ENCODE measurements at places on chromosomes 2 and 18.

GRCh38 chr2:240893363-240893844 lies 2.6 kb downstream of the MAB21L4 start:
- no peak for DNase-seq

GRCh38 chr2:134453973-134454372 lies 200.1 kb downstream of the MGAT5 start:
- no peak for DNase-seq

DNA sequence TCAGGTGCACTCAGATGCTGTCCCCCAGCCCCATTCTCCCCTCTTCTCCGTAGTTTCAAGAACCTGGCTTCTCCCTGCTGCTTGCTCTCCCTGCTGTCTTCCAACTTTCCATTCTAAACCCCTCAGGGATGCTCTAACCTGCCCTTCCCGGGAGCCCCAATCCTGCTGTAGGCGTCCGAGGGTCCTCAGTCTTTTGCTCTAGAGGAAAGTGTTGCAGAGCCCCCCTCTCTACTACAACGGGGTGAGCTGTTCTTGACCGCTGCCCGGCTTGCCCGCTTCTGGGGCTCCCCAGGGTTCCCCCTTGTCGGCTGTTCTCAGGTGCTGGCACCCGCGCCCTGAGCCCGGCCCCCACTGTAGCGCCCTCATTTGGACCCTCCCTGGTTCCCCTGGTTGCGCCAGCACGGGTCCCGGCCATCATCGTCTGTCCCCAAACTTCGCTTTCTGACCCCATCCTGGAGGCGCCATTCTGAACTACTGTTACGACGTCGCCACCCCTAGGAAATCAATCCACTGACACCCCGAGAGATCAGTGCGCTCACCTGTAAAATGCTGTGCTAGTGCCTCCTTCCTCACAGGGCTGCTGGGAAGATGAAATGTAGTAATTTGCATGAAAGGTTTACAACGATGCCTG lies 31.9 kb upstream of the REG3G start:
- no peak for DNase-seq

- no peak for DNase-seq
Observed at GRCh38 chr2:152920846-152921245, 202.4 kb downstream of the ARL6IP6 start.

DNA sequence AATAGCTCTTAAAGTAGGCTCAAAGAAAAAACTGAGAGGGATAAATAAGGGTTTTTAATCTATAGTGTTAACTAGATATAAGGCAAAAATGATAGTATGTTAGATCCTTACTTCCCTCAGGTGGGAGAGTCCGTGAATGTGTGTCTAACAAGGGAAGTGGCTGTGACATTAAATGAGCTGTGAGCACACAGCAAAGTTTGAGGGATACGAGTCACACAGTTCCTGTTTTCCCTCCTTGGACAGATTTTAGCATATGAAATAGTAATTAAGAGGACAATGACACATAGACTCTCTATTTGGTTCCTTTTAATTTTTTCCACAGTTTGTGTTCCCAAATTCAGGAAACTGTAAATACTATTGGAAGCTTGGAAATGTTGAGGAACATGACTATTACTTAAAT lies 148.4 kb upstream of the CAVIN2 start:
- no peak for DNase-seq

DNA sequence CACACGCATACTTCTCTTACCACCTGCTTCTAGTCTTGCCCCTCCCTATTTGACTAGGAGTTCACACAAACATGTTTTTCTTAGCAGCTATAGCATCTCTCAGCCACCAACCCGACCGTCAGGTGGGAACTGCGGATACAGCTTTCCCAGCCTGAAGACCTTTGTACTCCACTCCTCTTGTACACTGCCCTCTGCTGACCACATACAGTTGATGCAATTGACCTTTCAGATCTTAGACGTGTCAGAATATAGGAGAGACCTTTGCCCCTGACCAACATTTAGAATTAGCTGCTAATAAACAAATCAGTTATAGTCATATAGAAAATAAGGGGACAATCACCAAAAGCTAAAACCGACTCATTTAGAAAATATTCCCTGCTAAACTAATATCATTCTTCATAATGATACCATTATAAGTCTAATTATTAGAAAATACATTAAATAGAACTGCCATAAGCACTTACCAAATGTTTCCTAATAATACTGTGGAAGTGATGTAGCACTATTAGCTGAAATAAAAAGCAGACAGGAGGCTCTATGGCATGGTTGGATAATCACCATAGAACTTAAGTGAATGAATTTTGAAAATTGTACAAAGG lies 208.4 kb downstream of the RAD51AP2 start:
- no peak for DNase-seq

DNA sequence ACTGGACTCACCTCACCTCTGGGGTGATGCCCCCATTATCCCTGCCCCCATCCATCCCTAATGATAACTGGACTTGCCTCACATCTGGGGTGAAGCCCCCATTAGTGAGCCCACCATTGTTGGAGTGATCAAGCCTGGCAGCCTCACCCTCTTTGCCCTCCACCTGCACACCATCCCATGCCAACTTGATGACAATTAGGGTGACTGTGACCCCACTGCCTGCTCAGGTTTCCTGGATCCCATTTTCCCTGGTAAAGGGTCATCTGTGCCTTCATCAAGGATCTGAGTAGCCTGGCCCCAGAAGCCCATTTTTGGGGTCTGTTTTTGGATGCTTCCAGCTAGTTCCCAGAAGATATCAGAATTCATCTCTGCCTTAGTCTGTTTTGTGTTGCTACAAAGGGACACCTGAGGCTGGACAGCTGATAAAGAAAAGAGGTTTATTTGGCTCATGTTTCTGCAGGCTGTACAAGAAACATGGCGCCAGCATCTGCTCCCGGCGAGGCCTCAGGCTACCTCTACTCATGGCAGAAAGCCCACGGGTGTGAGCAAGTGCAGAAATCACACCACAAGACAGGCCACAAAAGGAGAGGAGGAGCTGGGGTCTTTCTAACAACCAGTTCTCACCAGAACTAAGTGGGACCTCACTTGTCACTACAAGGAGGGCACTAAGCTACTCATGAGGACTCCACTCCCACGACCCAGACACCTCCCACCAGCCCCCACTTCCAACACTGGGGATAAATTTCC lies 196.4 kb upstream of the TWIST2 start:
- no peak for DNase-seq

DNA sequence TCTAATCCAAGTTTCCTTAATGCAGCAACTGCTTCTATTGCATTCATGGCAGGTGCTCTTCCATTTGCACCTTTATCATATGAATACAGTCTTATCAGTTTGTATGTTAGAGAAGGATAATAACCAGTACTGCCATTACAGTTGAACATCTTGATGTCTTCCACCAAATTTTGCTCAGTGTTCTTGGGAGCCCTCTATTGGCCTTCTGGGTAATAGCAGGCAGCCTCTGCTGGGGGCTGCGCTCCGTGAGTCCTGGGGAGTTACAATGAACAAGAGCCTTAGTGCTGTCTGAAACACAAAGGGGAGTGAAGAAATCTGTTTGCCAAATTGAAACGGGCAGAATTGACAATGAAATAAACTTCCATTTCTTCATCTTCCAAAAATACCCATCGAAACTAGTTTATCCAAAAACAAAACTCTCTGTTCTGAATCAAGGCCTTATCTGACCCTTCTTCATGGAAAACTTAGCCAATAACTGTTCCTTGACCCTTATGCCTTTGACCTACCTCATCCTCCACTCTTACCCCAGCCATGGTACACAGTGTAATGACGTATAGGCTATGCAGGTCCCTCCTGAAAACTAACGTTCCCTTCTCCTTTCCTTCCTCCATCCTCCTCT lies 79.9 kb downstream of the ALK start:
- no peak for DNase-seq

Measured in central memory CD8-positive, alpha-beta T cell (primary cell).